ENCODE measurements at places on chromosomes 1 and 21.

GRCh38 chr1:153415850-153416570 lies at the start of gene S100A7A:
Gene S100A7A (plus strand): TSS chr1:153416520. CDS start chr1:153418083, 1,563 bp downstream.
- DNase-seq: peak; percentile 40

- DNase-seq: no peak
Observed at GRCh38 chr1:211643324-211644212, 31.9 kb downstream of the NEK2 start.

GRCh38 chr21:20163167-20163566 lies 835.0 kb upstream of the NCAM2 start:
- no peak for DNase-seq

- peak; percentile 96 for DNase-seq
Observed at GRCh38 chr1:234599617-234600417, 10.2 kb downstream of the IRF2BP2 start.

DNA sequence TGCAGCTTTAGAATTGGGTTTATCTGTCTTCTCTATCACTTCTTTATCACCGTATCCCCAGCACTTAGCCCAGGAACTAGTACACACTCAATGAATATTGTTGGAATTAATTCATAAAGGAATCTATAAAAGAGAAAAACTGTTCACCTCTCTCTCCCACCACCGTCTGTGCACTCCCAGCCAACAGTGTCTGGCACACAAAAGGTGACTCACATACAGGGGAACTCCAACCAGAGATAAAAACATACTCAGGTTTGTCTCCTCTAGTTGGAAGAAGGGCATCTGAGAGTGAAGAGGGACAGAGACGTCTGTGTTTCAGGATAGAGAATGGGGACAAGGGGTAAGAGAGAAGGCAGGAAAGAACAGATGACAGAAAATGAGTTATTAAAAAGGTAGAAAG lies 10.0 kb downstream of the ITLN1 start:
- no peak for DNase-seq

DNA sequence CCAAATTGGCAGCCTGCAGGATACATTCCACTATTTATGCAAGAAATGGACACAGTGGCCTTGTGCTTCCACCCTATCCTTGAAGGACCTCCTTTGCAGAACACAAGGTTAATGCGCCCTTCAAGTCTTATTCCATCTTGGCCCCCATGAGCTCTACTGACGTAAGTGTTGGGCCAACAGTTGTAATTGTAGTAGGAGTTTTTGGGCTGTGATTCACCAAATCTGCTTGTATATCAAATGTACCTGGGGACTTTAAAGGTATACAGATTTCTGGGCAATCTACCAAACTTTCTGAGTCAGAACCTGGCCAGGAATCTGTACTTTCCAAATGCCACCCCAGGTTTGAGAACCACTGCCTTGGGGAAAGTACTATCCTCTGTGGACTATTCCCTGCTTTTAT lies 100.9 kb upstream of the MARK1 start:
- no peak for DNase-seq

GRCh38 chr1:183636783-183637182 lies 1.2 kb upstream of the ARPC5 start:
- DNase-seq: no peak

- peak; percentile 85 for DNase-seq
Observed at GRCh38 chr1:58881471-58881994, 97.7 kb upstream of the JUN start.

DNA sequence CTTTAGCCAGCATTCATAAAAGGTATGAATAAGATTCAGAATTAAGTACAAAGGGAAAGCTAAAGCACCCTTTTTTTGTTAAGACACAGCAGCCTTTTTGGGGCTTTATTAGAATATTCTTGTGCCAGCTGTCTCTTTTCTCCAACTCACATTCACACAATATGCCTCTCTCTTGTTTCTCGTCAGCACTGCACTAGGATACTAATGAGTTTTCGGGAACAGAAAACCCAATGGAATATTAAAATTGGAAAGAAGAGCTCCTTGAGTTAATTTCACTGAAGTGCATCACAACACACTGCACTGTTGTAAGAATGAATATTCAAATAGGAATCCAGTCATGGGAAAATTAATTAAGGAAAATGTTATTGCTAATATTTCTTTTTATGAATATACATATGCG lies 410.4 kb upstream of the BEND5 start:
- DNase-seq: no peak

DNA sequence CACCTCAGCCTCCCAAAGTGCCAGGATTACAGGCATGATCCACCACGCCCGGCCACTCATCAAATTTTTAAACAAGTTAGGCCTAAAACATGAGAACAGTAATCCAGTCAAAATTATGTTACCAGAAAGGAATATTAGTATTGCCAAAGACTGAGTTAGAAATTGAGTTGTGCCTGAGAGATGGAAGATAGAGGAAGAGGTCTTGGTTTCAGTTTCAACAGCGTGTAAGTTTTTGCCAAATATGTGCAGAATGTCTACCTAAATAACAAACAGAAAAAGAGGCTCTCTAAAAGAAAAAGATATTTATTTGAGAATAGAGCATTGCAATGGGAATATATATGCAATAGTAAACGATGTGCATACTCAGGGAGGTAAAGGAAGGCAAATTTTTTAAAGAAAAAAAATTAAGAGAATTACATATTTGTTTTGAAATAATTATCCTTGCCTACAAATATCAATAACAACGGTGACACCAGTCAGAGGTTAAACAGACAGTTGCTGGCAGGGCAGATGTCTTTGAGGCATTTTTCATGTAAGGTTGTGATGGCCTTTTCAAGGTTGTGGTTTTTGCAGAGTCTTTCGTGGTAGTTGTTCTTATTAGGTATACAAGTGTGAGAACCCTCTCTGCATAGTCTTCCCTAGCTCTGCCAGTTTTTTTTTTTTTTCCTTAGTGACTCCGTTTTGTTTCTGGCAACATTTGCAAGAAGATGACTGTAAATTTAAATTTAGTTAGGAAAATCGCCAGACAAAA lies 2.2 kb upstream of the CD1B start:
- DNase-seq: no peak

GRCh38 chr1:160797271-160797709 lies 1.3 kb downstream of the LY9 start:
- DNase-seq: no peak

GRCh38 chr1:36352125-36352909 lies 28.9 kb upstream of the EVA1B start:
- no peak for DNase-seq

GRCh38 chr1:243271996-243272395 lies 16.2 kb downstream of the SDCCAG8 start:
- no peak for DNase-seq

- no peak for DNase-seq
Observed at GRCh38 chr1:193706766-193707165, 520.4 kb upstream of the B3GALT2 start.

DNA sequence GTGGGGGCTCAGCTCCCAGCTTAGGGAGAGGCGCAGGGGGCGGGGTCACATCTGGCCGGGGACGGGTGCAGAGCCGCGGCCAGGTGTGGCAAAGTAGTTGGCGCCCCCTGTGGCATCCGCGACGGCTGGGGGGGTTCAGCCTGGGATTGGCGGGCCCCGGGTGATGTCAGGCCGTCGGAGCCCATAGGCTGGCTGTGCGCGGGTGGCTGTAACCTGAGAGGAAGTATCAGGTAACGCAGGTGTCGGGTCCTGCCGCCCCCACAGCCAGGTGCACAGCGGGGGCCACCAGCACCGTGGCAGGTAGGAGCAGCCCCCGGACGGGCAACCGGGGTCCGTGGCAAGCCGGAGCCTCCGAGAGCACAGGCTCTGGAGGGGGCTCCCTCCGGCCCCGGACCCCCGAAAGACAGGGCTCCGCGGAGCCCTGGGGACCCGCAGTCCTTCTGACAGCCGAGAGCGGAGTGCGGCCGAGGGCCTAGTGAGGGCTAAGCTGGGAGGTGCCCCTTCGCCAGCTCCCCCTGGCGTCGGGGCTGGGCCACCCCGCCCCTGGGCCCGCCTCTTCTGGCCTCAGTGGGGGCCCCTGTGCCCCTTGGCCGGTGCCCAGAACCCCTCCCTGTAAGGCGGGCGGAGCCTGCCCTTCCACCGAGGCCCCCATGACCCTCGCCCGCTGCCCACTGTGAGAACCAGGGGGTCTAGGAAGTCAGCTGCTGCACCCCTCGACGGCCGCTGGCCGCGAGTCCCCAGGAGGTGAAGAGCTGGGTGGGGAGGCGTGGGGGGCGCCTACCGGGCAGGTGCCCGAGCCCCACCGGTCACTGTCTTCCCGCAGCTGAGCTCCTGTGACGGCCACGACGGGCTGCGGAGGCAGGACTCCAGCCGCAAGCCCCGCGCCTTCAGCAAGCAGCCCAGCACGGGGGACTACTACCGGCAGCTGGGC lies 17.9 kb downstream of the TNFRSF25 start:
- DNase-seq: peak; percentile 88

GRCh38 chr1:158053276-158053675 lies 59.8 kb downstream of the KIRREL1 start:
- DNase-seq: no peak

GRCh38 chr1:47333578-47333921 lies at the start of gene CMPK1:
Gene CMPK1 (plus strand): TSS chr1:47333790. CDS start chr1:47333946, 156 bp downstream.
- peak; percentile 89 for DNase-seq

GRCh38 chr1:231053493-231054162 lies 13.6 kb upstream of the FAM89A start:
- DNase-seq: no peak

DNA sequence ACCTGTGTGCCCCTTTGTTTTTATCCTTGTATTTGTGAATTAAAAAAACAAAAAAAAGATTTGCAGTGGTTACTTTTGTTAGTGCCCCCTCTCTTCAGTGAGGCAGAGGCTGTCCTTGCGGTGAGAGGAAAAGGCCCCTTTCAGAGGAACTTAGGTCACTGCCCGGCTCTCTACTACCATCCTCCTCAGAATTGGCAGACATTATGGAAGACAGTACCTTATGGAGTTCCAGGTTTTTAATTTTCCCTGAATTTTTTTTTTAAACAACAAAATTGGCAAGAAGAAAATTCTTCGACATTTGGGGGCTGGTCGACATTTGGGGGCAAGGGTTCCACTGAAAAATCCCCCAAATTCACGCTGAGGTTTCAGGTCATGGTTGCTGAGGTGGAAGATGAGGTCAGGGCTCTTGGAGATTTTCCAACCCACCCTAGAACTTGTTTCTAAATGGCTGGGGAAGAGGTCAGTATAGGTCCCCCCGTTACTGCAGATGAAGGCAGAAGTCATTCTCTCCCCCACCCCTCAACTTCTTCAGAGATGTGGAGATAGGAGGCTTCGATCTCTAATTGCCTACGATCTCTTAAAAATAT lies 5.3 kb downstream of the RXFP4 start:
- no peak for DNase-seq

DNA sequence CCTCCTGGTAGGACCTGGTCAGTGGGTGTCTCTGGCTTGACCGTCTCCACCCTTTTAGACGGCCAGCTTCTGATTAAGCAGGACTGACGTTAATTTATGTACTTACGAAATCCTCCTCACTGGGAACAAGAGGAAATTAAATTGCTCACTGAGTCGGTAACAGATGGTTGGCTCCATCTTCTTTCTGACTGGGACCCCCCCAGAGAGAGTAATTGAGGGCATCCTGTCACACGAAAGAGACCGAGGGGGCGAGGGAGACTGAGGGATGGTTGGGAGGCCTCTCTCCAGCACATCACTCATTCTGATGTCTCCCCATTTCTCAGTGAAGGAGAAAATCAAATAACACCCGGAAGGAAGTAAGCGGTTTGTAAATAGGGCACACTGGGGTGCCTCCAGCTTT lies 104.8 kb downstream of the OMA1 start:
- no peak for DNase-seq

DNA sequence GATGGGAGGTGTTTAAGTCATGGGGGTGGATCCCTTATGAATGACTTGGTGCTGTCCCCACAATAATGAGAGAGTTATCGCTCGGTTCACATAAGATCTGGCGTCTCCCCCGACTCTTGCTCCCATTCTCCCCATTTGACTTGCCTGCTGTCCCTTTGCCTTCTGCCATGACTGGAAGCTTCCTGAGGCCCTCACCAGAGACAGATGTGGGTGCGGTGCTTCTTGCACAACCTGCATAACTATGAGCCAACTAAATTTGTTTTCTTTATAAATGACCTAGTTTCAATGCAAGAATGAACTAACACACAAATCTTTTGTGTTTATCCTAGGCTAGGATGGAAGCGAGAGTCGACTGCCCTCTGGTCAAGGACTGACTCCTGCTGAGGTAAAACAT lies 31.2 kb upstream of the CDC14A start:
- no peak for DNase-seq

DNA sequence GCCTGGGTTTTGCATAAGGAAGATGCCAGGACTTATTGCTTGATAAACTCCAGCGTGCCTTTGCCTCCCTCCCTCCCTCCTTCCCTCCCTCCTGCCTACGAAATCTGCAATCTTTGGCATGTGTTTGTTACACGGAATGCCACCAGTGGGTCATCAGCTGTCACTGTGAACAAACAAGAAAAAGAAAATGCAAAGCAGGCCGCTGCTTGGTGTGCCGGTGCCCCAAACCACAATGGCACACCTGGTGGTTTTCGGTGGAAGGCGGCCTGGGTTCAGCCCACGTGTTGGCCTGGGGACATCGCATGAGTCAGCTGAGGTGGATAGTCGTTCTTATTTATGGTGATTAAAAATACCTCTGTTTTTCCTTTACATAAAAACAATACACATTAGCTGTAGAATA lies 16.3 kb upstream of the IFNLR1 start:
- no peak for DNase-seq

DNA sequence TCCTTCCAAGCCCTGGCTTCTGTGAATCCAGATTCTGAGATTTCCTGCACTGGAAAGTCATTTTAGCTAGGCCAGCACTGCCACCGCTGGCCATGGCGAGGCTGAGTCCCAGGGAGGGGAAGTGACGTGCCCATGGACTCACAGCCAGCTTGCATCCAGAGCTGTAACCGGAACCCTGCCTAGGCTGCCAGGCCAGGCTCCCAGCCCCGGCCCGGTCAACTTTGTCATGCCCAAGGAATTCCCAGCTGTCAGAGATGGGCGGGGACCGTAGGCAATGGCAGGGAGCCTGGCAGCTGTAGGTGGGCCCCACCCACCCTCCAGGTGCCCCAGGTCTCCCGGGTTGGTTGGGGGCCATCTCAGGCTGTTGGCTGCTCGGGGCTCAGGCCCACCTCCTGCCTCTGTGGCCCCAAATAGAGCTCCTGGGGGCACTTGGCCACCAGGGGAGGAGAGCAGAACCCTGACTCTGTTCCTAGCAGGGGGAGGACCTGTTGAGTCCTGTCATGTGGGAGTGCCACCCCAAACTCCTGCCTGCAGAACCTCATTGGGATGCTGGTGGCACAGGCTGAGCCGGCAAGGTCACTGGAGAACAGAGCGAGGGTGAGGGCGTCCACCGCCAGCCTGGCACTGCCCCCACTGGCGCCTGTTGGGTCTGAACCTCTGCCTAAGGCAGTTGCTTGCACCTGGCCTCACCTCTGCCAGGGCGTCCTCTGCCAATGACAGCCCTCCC lies 57.8 kb downstream of the FOXO6 start:
- DNase-seq: peak; percentile 88

GRCh38 chr1:25099343-25099951 lies 132.9 kb downstream of the SYF2 start:
- no peak for DNase-seq

DNA sequence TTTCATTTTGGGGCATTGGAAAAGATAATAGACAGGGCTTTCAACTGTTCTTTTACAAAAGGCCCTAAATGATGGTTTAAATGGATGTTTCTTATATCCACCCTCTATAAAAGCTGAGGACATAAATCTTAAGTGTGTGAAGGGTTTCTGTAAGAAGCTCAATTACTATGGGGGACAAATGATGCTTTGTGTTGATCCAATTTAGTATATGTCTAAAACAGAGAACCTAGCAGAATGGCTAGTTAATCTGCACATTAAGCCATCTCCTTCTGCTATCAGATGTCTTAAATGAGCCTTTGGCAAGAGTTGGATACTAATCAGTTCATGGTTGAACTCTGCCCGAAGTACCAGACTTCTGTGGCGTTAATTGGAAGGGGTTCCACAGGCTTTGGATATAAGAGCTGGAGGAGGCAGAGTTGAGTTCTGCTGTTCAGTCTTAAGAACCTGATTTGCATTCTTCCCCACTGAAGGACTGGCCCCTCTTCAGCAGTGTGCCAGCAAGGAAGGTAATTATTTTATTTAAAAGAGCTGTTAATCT lies 43.1 kb downstream of the PTGFRN start:
- peak; percentile 14 for DNase-seq
